MV-4-11 (cell line): ENCODE measurements at places on chromosomes 13 and 19.

- DNase-seq = no peak
Measured at GRCh38 chr13:62065016-62065415, 649.4 kb upstream of the PCDH20 start.

DNA sequence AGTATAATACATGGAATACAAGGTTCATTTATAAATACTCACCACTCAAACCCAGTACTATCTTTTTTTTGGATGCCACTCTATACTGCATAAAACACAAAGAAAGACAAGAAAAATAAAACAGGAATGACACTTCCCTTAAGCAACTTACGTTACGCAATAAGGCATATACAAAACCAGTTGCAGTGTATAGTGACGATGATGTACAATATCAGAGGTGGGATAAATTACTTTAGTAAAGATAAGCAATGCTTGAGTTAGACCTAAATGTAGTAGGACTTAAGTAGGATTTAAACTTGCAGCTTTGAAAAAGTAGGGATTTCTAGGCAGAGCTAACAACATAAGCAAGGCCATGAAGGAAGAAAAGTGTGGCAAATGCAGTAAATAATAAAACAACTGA is 374.9 kb downstream of the SPRY2 start:
- DNase-seq = peak; percentile 35

GRCh38 chr19:41376241-41376997 is at the start of gene TMEM91:
TSS of gene TMEM91 (plus strand) at chr19:41376533. CDS start at chr19:41378310, 1,777 bp downstream.
- peak; percentile 50 for DNase-seq

GRCh38 chr13:24716446-24716845 is 36.2 kb downstream of the ATP12A start:
- DNase-seq = no peak

DNA sequence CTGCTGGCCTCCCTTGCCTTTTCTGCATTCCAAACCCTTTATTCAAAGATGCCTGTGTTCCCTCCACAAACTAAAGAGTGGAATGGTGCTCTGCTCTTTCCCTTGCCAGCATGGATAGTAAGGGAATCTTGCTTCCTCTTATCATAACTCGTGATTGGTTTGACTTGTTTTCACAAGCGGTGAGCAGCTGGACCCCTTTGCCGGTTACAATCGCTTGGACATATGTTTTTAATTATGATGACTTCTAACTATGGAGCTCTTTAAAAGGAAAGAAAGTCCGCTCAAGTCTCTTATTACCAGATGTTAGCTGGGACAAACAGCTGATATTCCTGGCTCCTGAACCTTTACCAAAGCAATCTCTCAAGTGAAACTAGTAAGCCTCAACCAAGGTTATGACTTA is 1094.7 kb downstream of the UQCRFS1 start:
- no peak for DNase-seq

DNA sequence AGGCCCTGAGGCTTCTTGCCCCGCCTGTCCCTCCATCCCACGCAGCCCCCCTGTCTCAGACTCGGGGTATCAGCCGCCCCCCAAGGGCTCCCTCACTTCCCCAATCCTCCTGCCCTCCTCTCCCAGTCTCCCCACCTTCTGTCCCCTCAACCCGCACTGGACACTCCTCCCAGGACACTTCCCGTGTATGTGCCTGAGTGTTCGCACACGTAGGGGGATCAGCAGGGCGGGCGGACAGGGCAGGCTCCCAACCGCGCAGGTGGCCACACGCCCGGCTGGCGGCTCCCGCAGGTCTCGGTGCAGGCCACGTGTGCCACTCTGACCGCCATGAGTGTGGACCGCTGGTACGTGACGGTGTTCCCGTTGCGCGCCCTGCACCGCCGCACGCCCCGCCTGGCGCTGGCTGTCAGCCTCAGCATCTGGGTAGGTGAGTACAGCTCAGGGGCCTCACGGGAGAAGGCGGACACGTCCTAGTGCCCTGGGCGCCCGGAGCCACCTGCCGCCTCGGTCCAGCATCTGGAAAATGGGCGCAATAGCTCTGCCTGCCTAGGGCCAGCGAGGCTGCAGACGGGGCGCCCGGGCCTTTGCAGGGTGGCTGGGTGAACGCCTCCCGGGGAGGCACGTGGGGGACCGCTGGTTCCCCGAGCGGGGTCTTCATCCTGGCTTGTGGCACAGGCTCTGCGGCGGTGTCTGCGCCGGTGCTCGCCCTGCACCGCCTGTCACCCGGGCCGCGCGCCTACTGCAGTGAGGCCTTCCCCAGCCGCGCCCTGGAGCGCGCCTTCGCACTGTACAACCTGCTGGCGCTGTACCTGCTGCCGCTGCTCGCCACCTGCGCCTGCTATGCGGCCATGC is 2.3 kb downstream of the KISS1R start:
- DNase-seq = no peak

DNA sequence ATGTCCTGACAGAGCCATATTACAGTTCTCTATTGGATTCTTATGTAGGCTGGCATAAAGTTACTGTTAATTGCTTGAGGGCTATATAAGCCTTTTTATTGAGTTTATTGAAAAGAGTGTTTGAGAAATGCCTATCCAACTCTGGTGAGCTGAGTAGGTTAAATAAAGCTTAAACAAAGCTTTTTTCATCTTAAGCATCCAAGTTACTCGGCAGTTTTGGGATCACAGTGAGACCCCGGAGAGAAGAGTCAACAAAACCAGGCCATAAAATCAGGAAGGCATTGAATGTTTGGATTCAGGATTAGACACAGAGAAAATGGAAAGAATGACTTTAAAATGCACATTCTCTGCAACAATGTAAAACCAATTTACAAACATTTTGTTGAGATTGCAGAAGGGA is 588.5 kb downstream of the DACH1 start:
- DNase-seq = no peak

- no peak for DNase-seq
Measured at GRCh38 chr19:17915940-17916593, 16.7 kb upstream of the CCDC124 start.

DNA sequence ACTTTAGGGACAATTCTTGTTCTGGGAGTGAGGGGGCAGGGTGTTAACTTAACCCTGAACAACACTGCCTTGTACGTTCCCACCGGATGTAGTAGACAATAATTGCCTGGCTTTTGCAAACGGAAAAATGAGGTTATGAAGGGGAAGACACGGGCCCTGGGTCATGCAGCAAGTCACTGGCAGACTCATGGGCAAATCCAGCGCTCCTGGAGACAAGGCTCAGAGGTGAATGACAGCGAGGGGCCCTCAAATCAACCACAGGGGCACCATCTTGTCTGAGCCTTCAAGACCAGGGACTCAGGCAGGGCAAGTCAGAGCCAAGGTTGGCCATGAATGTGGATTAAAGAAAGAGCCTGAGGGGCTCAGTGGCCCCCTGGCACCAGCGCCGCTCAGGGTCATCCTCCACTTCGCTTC is 2.8 kb downstream of the RASA3 start:
- DNase-seq = peak; percentile 34

GRCh38 chr19:46015687-46016425 is 7.0 kb downstream of the PGLYRP1 start:
- DNase-seq = no peak

DNA sequence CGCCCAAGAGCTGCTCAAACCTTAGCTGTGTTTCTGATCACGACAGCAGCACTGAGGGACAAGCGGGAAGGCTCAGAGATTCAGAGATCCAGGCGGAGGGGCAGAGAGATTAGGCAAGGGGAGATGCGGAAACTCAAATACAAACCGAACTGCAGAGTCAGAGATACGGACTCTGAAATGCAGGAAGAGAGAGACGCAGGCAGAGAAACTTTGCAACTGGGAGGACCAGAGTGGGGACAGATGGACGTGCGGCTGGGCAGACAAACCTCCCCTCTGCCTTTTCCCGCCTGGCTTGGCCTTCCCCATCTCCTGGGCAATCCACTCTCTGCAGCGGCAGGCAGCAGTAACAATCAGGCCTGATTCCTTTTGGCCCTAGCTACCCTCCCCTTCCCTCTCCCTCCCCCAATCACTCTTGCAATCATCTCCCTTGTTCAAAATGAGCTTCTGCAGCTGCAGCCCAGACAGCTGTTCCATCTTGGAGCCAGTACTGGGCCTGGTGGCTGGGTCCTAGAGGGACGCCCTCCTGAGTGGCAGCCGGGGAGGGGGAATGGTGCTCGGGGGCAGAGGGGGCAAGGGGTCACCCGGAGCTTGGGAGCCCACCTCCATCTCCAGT is 29.7 kb downstream of the OLFM2 start:
- DNase-seq = no peak

DNA sequence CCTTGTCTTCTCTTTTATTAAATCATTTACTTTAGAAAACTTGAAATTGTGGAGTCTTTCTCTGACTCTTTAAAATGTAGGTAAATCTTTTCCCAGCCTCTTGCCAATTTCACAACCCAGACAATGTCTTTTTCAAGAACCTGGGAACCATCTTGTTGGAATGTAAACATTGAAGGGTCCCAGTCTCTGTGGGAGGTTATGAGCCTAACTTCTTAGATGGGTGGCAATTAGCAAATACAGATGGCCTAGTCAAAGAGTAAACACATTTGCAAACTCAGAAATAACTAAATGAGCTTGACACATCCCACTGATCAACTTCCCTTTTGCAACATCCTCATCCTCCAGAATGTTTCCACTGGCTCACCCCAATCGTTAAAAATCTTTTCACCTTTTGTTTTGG is 721.0 kb downstream of the PCDH9 start:
- DNase-seq = no peak

- DNase-seq = no peak
Measured at GRCh38 chr19:40800339-40800996, 1.5 kb downstream of the EGLN2 start.

GRCh38 chr13:57991041-57991440 is 359.5 kb downstream of the PCDH17 start:
- no peak for DNase-seq

DNA sequence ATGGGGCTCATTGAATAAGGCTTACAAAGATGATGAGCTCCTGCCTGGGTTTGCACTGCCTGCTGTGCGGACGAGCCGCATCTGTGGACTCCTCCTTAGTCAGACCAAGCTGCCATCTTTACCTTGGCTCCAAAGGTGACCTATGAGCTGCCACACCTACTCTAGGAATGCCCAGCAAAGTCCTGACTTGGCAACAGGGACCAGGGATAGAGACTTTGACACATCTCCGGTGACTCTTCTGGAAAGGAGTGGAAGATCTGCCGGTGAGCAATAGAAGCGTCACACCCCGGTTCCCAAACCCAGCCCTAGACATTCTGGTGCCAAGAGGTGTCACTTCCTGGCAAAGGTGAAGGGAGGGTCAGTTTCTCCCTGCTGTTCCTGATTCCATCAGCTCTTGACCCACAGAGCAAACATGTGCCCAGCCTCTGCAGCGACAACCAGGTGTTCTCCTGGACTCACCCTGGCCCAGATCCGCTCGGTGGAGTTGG is 50.2 kb upstream of the GTF3A start:
- DNase-seq = no peak

DNA sequence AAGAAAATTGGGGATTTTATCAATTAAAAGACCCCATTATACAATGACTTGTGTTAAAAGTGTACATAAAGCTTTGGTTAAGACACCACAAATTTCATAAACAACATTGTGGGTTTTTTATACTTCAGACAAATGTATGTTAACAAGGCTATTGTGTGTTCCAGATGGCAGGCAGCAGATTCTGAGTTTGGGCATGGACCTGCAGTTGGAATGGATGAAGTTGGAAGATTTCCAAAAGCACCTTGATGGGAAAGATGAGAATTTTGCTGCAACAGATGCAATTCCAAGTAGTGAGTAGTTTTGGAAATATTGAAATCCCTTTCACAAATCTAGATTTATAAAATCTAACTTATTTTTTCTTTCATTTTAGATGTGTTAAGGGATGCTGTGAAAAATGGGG is 25.4 kb downstream of the MPHOSPH8 start:
- no peak for DNase-seq

- DNase-seq = no peak
Measured at GRCh38 chr19:10353793-10354391, 14.5 kb upstream of the ICAM3 start.

GRCh38 chr13:31056644-31057271 is 104.9 kb downstream of the HSPH1 start:
- DNase-seq = no peak

DNA sequence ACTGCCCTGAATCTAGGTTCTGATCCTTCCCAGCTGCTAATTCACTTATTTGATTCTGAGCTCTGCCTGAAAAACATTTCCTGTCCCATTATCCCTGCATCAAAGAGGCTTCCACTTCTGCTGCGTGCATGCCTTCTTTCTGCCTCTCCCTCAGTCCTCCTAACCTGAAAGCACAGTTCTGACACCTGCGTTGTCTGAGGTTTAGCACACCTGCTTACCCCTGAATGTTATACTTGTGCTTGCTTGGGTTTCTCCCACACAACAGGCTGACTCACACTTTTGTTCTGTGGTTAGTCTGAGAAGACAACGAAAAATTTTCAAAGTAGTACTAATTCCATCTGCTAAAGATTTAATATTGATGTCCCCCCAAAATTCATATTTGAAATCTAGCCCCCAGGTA is 3.1 kb upstream of the SOHLH2 start:
- DNase-seq = no peak

- DNase-seq = no peak
Measured at GRCh38 chr13:81917810-81918209, 1576.9 kb upstream of the SPRY2 start.

- DNase-seq = peak; percentile 54
Measured at GRCh38 chr19:50669302-50670101, 20.3 kb downstream of the C19orf81 start.

GRCh38 chr19:8702350-8702749 is 3.8 kb upstream of the ACTL9 start:
- peak; percentile 91 for DNase-seq

DNA sequence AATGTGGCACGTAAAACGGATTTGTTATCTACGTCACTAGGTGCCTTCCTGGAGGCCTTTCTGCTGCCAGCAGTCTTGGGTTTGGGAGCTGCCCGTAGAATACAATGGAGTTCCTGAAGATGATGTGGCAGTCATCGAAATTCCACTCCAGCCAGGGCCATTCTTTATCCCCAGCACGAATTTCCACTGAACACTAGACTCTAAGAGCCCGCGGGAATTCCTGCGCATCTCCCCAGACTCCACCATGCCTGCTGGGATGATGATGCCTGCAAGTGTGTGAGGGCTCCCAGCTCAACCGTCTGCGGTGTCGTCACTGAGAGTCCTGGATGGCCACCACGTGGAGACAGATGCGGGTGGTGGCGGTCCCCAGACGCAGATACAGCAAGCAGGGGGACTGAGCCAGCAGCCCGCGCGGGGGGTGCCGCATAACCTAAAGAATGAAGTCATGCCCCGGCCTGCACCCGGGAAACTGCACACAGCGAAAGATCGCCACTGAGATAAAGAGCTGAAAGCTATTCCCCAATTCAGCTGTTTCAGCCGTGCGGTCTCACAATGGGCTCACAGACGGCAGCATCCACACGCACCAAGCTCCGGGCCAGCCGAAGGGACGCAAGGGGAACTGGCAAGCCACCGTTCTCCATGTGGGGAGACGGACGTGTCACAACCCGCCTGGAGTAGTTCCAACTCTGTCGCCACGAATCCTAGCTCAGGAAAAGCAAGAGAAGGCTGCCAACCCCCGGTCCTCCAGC is 41.1 kb downstream of the COL4A1 start:
- DNase-seq = no peak

GRCh38 chr13:46783504-46783903 is 13.5 kb downstream of the ESD start:
- no peak for DNase-seq

DNA sequence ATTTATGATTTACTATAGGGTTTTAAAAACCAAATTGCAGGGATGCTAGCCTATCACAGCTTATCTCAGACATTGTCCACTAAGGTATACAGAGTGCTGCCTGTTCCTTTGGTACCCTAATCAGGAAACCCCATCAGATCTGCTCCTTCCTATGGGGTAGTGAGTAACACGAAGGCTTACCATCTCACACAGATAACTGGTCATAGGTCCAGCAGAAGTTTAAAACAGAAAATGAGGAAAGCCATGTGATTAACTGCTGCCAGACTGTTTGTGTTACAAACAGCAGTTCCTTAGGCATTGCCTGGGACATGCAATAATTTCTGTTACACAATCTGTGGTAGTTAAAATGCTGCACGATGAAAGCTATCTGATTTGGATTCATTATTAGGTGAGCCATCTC is 53.5 kb upstream of the ALOX5AP start:
- peak; percentile 67 for DNase-seq
